Hematopoietic multipotent progenitor cell (in vitro differentiated cells): ENCODE measurements at places on chromosomes 2 and 18. TPM values are rescaled to one million over a fixed set of nuclear protein-coding genes. Genes with fewer than 3 reads are reported as not detected.

DNA sequence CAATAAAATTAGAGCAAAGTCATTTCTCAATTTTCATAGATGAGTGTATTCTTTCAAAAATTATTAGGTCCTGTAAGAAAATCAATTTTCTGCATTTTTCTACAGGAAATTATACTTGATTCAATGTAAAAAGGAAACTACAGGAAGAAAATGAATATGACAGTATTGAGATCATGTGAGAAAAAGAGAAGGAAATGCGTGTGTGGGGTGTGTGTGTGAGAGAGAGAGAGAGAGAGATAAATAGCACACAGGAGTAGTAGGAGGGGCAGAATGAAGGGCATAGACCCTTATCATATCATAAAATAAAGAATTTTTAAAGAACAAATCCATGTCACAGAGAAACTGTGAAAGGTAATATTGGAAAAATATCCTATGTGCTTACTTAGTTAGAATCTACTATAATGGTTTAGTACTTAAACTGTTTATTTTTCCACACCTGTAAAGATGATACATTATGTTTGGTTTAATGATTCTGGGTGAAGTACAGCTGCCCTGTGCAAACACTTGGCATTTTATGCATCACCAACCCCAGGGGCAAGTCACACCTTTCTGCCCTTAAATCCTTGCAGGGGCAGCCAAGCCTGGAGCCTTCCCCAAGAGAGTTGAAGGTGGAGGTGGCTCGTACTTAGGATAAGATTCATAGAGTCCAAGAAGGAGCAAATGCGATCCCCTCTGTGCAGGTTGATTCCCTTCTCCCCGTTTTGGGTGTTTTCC lies 276.4 kb downstream of the TGIF1 start:
- DNase-seq, result peak; percentile 46

- DNase-seq, result no peak
Observed at GRCh38 chr18:77044866-77045664, 87.5 kb downstream of the MBP start.

DNA sequence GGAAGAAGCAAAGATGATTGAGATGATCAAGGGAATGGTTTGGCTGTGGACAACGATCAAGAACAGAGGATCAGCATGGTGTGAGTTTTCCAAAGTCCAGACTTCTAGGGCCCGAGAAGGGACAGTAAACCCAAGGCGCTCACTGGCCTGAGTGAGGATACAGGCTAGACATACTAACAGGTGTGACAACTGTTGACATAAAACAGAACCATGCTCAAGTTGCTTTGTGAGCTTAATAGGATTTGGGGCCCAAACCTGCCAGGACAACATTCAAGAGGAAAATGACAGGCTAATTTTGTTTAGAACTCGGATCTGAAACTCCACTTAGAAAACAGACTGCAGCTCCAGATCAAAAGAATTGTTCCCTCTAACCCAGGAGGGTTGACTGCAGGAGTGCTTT lies 68.1 kb upstream of the ACKR3 start:
- DNase-seq, result no peak

Gene FAM228A
- total RNA-seq, result 0.27 TPM

GRCh38 chr2:69495008-69495407 lies 57.8 kb upstream of the NFU1 start:
- DNase-seq, result no peak

GRCh38 chr18:70431203-70431624 lies 142.4 kb downstream of the SOCS6 start:
- DNase-seq, result no peak

DNA sequence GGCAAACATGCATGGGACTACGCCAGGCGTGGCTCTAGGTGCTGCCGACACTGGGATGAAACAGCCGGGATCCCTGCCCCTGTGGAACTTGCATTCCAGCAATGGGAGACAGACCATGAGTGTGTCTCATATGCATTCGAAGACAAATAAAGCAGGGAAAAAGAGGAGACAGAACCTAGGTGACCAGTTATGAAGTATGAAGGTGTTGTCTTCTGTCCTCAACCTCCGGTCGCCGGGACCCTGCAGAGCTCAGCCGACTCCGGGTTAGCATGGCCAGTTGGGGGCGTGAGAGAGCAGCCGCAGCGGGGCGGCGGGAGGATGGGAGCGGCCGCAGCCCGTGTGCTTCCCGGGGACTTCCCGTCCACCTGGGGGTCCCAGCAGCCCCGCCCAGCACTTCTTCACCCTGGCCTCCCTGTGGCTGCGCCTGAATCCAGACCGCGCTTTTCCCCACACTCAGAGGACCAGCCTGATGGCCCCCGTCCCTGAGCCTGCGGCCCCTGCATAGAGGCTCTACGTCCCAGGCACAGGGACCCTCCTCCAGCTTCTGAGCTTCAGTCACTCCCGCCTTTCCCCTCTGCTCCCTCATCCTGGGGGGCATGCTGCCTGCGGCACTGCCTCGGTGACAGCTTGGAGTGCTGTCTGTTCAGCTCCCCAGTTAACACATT lies 11.4 kb downstream of the ID2 start:
- DNase-seq, result peak; percentile 34

GRCh38 chr2:218029366-218030360 lies 26.9 kb upstream of the TNS1 start:
- no peak for DNase-seq

- peak; percentile 14 for DNase-seq
Observed at GRCh38 chr2:170878505-170878904, 50.5 kb upstream of the GORASP2 start.

Gene AQP12A
- not detected for total RNA-seq

Gene CIB4
- total RNA-seq, result not detected

- DNase-seq, result no peak
Observed at GRCh38 chr2:105378921-105379383, 19.9 kb downstream of the FHL2 start.

GRCh38 chr18:51569561-51569960 lies 372.1 kb upstream of the MEX3C start:
- no peak for DNase-seq

DNA sequence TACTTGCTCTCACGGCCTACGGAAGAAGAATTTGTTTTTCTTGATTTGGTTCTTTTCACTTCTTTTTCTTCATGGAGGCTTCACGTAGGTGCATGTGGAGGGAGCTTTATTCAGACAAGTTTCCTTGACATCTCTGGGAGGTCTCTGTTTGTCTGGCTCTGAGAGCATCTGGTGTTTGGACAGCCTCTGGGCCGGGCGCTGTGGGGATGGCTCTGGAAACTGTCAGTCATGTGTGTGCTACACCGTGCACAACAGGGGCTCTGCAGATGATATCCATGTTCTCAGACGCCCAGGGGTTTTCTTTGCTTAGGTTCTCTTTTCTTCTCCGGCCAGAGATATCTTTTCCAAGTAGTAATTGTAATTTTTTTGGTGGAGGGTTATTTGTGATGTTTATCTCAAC lies 130.7 kb downstream of the SH3RF3 start:
- no peak for DNase-seq

DNA sequence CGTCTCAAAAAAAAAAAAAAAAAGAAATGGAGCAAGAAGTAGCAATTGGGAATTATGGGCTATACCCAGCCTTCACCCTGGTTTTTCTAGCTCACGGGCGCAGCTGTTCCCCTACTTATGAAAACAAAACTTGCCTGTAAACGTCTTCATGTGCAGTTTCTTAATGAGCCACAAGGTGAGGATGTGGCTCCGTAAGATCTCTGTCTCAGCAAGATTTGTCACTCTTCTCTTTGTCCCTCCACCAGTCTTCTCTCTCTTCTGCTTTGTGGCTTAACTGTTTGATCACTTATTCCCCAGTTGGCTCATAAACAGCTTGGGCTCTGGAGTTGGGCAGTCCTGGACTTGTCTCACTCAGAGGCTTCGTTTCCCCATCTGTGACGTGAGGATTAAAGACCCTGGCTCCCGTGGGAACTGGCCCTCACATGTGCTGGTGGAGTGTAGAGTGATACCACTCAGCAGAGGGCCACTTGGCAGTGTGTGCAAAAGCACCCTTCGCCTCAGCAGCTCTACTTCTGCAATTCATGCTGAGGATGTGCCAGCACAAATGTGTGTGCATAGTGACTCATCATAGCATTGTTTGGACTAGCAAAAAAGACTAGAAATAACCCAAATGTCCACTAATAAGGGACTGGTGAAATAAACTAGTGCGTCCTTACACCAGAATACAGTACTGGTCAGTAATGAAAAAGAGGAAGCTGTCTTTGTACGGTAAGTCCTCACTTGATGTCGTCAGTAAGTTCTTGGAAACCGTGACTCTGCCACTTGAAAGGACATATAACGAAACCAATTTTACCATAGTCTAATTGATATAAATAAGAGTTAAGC lies 8.7 kb downstream of the CEP68 start:
- peak; percentile 89 for DNase-seq

GRCh38 chr2:75074708-75075107 lies 116.3 kb downstream of the POLE4 start:
- DNase-seq, result no peak

DNA sequence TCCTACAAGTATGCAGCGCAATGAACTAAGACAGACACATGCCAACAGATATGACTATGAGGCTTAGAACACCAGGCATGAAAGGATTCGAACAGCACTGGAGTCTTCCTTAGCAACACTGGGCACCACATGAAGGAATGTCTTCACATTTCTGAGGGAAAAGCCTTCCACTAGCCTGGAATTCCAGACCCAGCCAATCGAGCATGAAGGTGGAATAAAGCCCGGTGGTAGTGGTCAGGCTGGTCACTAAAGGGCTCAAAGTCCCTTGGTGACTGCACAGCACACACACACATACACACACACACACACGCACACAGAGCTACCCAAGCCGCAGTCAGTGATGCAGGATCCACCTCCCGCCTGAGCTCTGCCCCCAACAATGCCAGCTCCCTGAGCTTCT lies 19.7 kb upstream of the SFXN5 start:
- no peak for DNase-seq

Gene HOXD12
- total RNA-seq, result not detected

DNA sequence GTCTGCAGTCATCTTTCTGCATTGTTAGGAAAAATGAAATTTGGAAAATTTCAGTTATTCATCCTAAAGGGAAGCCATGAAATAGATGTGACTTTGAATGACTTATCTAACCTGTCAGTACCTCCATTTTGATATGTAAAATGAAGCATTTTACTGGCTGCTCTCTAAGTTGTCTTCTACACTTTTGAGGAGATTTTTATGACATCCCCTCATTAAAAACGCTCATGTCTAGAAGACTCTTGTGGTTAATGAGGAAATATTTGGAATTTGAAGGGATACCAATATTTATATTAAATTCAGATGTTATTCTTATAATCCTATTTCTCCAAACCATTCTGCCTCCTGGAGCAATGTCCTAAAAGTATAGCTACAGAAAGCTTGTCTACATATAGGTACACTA lies 73.8 kb upstream of the THUMPD2 start:
- no peak for DNase-seq

Gene GFPT1
- total RNA-seq, result 4.6 TPM

DNA sequence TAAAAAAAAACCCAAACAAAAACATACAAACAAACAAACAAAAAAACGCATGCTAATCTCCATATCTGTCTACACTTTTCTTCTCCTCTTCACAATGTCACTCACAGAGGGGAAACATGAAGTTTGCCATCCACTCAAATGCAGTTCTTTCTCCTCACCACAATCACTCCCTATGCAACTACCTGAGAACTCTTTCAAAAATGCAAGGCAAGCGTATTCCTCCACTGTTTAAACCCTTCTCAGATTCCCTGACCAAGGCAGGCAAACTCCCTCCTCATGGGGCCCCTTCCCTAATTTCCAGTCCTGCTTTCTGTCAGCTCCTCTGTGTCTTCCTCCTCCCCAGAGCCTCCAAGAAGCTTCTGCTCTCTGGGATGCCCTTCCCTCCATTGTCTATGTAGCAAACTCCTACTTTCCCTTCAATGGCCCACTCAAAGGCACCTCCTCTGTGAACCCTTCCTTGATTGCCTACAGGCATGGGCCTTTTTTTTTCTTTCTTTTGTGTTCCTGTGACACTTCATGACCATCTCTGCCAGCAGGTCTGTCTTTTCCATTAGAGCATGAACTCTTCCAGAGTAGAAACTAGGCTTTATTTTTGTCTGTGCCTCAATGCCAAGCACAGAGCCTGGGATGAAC lies 143.8 kb upstream of the SLC1A4 start:
- no peak for DNase-seq

Gene FHOD3
- total RNA-seq, result not detected

DNA sequence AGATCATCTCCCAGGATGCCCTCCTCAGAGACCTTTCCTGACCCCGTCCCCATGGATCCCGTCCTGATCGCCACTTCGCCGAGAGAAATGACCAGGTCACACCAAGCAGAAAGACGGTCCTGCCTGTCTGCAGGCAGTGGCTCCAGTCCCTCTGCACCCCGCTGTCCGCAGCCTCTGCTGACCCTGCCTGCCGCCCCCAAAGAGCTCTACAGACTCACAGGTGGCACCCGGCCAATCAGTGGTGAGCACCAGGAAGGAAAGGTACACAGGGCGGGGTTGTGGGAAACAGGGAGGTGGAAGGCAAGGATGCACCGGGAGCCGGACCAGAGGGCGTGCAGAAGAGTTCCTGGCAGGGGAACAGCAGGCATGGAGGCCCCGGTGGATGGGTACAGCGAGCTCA lies 94.8 kb downstream of the NDUFA10 start:
- no peak for DNase-seq

GRCh38 chr18:31356025-31356424 lies 20.6 kb upstream of the DSG4 start:
- no peak for DNase-seq
